ENCODE measurements at places on chromosomes 2 and 18.

GRCh38 chr2:98759827-98760625, 29.1 kb upstream of the MGAT4A start:
- DNase-seq, result no peak

DNA sequence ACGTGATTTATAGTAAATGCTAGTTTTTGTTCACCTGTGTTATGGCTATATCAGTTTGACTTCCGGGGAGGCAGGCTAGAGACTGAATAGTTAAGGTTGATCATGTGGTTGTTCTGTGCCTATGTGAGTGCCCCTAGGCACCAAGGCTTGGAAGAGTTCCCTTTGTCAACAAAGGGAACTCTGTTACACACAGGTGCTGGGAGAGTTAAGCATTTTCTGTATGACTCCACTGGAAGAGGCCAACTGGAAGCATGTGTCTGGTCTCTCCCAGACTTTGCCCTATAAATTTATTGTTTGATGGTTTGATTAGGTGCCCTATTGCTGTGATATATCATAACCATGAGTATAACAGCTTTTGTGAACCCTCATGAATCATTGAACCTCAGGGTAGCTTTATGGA, 63.8 kb downstream of the ARL6IP6 start:
- DNase-seq, result no peak

DNA sequence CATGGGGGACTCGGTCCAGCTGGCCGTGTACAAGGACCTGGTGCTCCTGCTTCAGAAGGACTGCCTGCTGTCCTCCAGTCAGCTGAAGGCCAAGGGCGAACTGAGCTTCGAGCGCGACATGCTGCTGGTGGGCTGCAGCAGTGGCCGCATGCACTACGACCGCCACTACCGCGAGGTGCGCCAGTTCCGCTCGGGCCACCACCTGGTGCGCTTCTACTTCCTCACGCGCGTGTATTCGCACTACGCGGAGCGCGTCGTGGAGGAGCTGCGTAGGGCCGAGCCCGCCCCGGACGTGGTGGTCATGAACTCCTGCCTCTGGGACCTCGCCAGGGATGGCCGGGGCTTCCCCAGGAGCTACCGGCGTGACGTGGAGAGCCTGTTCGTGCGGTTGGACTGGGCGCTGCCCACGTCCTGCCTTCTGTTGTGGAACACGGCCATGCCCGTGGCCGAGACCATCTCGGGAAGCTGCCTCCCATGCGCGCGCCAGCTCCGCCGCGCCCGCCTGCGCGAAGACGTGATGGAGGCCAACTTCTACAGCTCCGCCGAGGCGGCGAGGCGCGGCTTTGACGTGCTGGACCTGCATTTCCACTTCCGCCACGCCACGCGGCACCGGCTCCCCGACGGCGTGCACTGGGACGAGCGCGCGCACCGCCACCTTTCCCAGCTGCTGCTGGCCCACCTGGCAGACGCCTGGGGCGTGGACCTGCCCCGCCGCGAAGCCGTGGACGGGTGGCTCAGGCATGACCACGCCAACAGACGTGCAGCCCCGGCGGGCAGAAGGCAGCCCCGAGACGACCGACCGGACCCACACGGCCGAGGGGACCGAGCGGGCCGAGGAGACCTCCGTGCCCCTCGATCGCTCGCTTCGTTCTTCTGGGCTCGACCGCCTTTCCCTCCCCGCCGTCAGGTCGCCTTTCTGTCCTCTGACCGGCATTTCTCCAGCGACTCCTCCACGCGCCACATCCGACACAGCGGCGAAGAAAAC, 293.9 kb upstream of the ERBB4 start:
- DNase-seq, result peak; percentile 9

DNA sequence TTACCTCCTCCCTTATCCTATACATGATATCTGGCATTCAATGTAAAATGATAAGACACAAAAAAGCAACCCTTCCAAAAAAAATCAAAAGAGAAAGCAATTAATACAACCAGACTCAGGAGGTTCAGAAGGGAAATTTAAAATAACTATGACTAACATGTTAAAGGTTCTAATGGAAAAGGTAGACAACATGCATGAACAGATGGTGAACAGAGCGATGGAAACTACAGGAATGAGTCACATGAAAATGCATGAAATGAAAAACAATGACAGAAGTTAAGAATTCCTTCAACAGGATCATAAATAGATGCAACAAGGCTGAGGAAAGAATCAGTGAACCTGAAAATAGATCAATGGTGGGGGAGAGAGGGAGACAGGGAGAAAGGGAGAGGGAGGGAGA, 26.1 kb upstream of the ERCC3 start:
- DNase-seq, result no peak

DNA sequence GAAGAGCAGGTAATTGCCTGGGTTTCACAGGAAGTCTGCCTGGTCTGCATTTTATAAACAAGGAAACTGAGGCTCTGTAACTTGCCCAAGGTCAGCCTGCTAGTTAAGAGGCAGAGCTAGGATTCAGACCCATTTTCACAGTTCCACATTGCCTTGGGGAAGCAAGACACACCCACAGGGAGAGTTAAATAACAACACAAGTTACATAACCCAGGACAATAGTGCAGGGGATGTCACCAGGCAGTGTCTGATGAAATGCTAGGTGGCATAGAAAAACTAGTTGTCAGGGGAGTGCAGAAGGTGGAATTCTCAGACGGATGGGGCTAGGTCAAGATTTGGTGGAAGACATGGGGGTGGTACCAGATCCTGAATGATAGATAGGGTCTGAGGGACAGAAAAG, 69.7 kb downstream of the PRKCE start:
- DNase-seq, result no peak

- DNase-seq, result no peak
These were observed 721 bp upstream of the EHD3 start for GRCh38 chr2:31233231-31233630.

DNA sequence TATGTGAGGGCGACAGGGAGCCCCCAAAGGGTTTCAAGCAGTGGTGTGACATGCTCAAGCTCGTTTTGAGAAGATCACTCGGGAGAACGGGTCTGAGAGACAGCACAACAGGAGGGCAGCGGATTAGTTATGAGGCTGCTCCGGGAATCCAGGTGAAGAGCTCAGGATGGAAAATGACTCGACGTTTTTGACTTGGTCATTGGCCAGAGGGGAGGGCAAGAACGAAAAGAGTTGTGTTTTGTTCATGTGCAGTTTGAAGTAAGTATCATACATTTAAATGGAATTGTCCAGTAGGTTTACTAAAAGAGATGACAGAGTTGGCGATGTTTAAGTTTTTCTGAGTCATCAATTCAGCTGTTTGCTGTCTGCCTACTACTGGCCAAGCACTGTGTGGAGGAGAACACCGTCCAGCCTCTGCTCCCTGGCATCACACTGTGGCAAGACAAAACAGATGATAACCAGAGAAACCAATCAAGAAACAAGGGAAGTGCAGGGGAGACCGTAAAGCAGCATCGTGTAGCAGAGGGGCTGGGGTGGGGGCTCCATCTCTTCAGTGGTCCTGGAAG, 25.3 kb upstream of the ANXA4 start:
- DNase-seq, result no peak

DNA sequence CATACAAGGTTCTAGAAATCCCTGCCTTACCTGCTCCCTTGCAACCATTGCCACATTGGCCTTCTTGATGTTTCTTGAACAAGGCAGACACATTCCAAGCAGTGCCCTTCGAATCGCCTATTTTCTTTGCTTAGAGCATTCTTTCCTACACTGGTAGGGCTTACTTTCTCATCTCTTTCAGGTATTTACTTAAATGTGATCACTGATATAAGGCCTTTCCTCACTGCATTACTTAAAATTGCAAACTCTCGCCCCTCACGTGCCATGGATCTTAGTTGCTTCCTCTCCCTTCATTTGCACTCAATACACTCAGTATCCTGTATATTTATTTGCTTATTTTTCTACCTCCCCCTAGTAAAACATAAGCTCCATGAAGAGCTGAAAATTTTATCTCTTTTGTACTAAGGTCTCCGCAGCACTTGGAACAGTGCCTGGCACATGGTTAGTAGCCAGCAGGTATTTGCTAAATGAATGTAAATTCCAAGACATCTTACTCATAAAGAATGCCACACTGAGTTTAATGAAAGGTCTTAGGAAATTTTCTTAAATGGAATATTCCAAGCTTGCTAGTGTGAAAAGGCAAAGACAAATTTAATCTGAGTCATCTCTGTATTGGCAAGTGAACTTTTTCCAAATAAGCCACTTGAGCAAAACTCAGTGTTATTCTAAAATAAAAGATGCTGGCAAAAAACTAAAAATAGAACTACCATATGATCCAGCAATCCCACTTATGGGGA, 42.4 kb upstream of the FIGN start:
- DNase-seq, result no peak

DNA sequence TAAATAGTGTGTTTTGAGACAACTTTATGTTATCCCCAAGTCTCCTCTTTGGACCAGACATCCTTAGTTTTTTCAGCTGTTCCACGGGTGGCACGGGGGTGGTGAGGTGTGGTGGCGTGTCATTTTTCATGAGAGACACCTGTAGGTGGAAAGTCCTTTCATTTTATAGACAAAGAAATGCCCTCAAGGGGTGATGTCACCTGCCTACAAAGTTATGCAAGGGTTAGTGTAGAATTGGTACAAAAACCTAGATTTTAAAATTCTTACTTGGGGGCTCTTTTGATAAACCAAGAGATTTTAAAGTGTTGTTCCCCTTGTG, 15.3 kb downstream of the CTDP1 start:
- DNase-seq, result no peak
